ENCODE measurements at places on chromosomes 3 and 15.

GRCh38 chr15:48331796-48332641 lies 790 bp downstream of the DUT start:
- peak; percentile 68 for DNase-seq

DNA sequence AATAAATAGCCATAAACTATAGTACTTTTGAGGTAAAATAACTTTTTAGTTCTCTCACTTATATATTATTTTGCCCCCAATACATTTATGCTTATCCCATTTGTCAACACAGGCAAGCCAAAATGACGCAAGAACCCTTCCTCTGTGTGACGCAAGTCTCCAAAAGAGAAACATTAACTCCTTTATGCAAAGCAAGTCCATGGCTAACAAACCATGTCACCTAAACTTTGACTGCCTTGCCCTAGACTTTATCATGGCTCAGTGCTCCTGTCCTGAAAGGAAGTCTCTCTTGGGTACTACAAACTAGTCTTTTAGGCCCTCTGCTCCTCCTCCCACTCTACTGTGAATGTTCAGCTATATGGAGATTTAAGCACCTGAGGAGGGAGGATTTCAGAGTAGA lies 230.5 kb downstream of the UNC13C start:
- DNase-seq, result no peak

GRCh38 chr3:45487508-45487907 lies 99.1 kb downstream of the LARS2 start:
- DNase-seq, result no peak

DNA sequence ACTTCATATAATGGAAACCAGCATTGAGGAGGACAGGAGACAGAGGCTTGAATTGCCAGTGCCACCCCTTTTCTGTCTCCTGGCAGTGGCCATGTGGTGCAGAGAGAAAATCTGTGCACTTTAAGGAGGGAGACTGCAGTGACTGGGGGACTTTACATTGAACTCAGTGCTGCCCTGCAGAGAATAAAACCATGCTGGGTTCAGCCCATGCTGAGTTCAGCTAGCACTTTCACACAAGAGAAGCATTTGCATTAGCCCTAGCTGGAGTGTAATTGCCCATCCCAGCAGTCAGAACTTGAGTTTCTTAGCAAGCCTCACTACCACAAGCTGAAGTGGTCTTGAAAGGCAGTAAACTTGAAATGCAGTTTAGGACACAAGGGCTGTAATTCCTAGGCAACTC lies 677.5 kb downstream of the ZPLD1 start:
- no peak for DNase-seq

GRCh38 chr3:15404767-15405166 lies 22.6 kb downstream of the METTL6 start:
- DNase-seq, result no peak

DNA sequence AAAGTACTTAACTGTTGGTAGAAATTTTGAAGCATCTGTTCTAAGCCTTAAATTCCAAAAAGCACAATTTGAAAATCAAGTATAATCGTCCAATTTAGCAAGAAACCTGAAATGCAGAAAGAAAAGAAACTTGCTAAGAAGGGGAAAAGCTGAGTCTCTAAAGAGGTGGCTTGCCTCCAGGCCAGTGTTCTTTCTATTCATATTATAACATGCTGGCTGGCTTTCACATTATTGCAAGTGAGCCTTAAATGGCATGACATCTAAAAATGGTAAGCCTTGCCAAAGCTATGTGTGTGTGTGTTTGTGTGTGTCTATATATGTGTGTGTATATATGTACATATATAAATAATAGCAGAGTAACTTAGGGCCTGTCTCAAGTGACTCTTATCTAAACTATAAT lies 89.5 kb downstream of the FGF12 start:
- no peak for DNase-seq

- DNase-seq, result no peak
Observed at GRCh38 chr3:168558728-168559411, 463.1 kb upstream of the GOLIM4 start.

DNA sequence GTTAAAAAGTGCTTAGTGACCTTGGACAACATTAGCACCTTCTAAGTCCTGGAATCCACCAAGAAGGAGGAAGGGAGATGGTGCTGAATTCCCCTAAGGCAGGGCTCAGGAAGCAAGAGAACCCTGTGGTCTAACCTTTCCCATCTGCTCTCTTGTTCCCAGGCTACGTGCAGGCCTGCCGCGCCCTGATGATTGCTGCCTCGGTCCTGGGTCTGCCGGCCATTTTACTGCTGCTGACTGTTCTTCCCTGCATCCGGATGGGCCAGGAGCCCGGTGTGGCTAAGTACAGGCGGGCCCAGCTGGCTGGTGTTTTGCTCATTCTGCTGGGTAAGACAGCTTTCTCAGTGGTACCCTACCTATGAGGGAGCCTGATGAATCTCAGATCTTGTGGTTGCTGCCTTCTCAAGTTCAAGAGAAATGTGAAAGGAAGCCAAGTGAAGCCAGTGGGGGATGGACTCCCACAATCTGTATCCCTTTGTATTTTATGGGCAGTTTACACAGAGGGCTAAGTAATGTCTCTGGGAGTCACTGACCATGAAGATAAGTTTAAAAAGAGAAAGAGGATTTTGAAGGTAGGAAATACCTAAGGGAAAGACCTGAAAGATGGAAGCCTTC lies 4.4 kb downstream of the CLDN11 start:
- no peak for DNase-seq

DNA sequence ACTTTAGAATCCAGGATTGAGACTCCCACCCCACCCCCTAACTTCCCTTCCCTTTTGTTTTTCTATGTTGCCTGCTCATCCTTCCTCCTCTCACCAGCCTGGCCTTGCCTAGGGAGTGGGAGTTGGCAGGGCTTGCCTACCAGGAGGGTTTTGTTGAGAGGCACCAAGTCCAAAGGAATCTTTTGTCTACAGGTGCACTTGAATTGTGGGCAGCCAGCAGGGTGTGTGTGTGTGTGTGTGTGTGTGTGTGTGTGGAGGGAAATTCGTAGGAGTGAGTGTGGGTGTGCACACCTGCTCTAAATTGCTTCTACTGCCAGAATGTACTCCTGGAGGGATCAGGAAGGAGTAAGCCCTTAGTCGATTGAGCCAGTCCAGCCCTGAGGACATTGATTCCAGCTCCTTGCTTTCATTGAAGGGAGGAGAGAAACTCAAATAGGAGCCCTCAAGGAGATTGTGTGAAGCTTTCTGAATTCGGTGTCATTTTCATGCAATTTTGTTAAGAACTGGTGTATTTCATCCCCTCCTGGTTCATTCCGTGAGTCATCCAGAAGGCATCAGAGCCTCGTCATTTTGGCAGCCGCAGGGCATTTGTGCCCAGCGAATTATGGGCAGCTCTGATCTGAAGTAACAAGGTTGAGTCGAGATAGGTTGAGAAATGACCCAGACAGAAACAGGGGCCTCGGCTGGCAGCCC lies 112.1 kb downstream of the SLCO3A1 start:
- DNase-seq, result no peak

DNA sequence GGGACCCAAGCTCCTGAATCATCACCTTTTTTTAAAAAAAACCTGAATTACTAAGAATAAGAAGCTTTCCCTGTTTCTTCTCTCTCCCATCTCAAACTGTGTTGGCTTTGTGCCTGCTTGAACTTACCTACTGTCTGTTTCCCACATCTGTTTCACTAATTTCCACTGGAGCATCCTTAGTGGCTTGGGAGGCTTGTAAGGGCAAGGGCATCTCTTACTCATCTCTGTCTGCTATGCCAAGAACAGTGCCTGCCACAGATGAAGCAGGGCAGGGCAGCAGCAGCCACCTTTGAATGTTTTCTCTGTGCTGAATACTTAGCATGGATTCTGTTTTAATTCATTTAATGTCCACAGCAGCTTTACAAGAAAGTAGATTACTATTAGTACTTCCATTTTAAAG lies 42.3 kb downstream of the SNRK start:
- no peak for DNase-seq

DNA sequence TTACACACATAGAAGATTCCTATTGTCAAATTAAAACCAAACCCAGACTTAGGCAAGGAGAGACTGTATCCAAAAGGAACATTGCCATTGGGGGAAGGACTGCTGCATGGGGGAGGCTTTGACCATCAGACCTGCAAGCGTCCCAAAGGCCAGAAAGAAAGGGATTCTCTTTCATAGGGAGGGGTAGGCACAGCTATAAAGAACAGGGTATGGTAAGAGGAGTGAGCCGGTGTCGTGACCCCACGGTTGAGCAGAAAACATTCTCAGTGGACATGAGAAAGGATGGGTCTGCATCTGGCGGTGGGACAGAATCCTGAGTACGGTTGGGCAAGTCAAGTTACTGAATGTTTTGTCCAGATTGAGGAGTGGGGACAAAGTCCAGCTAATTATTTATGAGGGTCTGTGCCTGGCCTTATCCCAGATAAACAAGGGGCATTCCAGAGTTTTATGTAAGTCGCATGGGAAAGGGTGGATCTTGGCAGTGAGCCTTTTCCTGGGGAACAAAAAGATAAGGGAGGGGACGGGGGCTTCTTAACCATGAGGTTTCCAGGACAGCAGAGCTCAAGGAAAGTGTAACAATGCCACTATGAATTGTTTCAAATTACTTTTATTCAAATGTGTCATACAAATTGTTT lies 357.8 kb downstream of the OCA2 start:
- DNase-seq, result no peak

DNA sequence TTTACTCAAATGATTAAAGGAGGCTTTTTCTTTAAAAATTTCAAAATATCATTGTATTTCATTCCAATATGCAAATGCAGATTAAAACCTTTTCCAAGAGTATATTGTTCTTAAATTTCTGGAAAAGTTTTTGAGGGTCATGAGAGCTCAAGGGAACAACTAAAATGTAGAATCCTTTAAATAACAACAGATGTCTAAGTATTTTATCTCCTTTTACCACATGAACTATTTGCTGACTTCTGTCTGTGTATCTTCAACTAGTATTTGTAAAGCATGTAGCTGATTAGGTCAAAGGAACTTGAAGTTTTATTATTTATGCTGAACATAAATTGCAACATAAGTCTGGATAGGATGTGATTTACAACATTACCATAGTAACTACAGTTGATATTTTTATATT lies 402.6 kb downstream of the CNTN6 start:
- DNase-seq, result no peak

Measured in activated B cell treated with CpG ODN at 0.5 μM for 24 hours (primary cell).